Femur (tissue), 1 donor: ENCODE measurements at places on chromosomes 2 and 18.

- DNase-seq, result no peak
These were observed 188.9 kb upstream of the RASGRP3 start for GRCh38 chr2:33287507-33288005.

DNA sequence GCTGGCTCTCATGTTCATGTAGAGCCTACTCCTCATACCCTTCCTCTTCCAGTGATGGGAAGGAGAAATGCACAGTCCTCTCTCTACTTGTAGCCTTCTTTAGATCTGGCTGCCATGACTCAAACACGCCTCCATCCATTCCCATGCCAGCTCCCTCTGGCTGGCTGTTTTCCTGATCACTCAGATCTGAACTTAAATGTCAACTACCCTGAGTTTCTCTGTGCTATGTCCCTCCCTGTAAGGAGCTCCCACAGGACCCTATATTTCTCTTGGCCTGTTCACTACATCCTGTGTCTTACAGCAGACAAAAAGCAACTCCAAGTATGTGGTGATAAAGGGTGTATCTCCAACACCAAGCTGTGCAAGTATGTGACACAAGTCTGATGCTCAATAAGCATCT lies 152.4 kb downstream of the TCF4 start:
- DNase-seq, result no peak

- DNase-seq, result no peak
These were observed 226.7 kb downstream of the TTC32 start for GRCh38 chr2:19675003-19675629.

GRCh38 chr2:101961338-101962191 lies 30.2 kb upstream of the IL1R2 start:
- DNase-seq, result peak; percentile 86
